Mesendoderm (in vitro differentiated cells): ENCODE measurements at places on chromosomes 4 and X.

- no peak for DNase-seq
Measured at GRCh38 chrX:30181353-30181752, 34.0 kb upstream of the MAGEB2 start.

GRCh38 chr4:115803825-115804224, 690.4 kb upstream of the NDST4 start:
- no peak for DNase-seq

GRCh38 chr4:8128100-8128856, 30.3 kb downstream of the ABLIM2 start:
- peak; percentile 94 for DNase-seq

DNA sequence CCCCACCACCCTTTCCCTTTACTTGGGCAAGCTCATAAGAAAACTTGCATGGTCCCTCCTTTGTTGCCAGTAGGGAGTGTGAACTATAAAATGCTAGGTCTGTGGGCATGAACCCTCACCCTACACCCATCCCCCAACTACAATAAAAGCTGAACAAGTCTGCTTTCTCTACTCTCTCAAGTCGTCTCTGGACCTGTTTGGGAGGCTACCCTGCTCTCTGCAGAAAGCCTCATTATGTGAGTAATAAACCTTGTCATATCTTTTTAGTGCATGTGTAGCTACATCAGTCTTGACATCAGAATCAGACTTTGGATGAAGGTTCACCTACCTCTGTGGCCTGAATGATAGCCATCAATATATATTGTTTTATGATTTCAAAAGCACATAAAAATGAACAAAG, 155.4 kb upstream of the FAM241A start:
- DNase-seq: no peak

DNA sequence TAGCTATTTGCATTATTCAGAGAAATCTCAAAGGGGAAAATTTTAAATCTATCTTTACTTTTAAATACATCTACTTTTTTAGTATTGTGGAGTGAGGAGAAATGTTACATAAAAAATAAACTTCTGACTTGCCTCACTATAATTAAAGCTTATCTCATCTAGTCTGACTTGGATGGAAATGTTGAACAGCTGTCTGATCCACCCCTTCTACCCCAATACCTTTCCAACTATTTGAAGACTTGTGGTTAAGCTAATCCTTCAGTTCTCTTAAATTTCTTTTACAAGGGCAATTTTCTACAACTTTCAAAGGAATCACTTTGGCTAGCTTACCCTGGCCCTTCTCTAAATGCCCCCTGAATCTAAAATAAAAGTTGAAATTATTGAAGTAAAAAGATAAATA, 17.3 kb upstream of the RPS6KA6 start:
- no peak for DNase-seq

GRCh38 chr4:10457255-10457801, at the start of gene ZNF518B:
Gene ZNF518B (minus strand): TSS chr4:10457426. CDS start chr4:10446328, 11,098 bp downstream.
- peak; percentile 82 for DNase-seq

DNA sequence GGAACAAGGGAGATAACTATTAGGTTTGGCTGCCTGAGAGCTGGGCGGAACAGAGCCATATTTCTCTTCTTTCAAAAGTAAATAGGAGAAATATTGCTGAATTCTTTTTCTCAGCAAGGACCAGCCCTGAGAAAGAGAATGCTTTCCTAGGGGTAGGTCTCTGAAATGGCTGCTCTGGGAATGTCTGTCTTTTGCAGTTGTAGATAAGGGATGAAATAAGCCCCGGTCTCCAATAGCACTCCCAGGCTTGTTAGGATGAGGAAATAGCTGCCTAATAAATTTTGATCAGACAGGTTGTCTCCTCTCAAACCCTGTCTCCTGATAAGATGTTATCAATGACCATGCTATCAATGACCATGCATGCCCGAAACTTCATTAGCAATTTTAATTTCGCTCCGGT, 207.8 kb upstream of the KIT start:
- DNase-seq: peak; percentile 6

- no peak for DNase-seq
Measured at GRCh38 chr4:83552924-83553323, 17.0 kb downstream of the GPAT3 start.

DNA sequence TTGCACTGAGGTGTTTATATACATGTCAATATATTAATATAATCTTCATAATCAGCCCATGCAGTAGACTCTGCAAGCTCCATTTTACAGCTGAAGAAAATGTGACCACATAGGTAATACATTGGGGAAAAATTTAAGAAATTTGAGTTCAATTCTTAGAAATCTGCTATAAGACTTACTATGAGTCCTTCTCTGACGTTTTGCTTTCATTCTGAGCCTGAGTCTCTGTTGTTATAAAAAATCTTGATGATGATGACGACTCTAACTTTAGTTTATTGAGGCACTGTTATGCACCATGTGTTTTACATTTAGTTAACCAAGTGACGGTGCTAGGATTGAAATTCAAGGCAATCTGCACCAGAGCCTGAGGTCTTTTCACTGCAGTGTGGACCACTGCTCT, 370.3 kb upstream of the PPP1R2C start:
- no peak for DNase-seq

DNA sequence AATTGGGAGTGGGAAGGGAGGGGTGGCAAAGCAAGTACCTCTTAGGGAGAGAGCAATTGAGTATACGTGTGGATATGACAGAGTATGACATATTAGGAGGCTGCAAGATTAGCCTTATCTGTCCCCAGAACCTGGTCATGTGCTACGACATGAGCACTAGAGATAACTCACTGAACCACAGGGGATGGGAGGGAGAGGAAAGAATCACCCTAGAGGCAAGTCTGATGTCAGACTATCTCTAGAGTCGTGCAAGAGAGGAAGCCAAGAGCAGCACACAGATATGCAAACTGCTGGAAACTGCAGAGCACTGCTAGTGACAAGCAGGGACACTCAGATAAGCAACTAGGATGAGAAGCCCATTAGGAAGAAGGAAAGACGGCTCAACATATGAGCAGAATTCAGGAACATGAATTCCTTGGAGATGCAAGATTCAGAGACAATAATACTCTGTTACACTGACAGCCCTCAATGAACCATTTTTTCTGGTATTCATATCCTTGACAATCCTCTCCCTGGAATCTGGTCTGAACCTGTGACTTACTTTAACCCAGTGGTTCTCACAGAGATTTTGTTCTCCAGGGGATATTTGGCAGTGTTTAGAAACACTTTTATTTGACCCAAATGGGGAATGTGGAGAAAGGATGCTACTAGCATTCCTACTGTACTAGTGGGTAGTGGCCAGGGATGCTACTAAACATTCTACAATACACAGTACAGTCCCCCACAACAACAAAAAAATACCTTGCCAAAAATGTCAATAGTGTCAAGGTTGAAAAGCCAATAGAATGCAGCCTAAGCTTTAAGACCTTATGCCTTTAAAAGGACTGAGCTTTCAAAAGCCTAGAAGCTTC, 84.0 kb upstream of the BMP2K start:
- DNase-seq: peak; percentile 93

DNA sequence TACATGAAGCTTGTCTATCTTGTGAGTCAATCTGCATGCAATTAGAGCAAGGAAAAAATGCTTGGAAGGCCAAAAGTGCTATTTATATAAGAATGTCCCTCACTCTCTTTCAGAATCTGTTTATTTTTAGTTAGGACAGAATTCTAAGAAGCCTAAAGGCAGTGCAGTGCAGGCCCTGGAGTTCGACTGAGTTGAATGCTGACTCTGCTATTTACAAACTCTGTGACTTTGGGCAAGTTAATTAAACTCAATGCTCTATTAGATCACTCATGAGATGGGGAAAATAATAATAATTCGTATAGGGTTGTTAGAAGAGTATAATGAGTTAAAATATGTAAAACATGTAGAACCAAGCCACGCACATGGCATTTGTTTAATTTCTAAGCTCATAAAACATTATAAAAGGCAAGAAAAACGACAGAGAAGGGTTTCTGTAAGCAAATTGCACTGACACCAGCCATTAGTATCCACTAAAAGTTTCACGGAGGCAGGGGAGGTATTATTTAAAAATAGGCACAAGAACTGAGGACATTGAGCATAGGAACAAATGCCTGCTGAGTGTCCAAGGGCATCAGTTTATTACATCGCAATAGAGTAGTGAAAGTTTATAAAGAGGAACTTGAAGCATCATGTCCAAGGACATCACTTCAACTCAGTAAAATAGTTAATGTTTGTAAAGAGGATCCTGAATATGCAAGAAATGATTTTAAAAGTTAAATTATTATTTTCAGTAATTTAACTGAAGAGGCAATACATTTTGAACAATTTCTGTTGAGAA, 115.0 kb upstream of the INPP4B start:
- DNase-seq: no peak

- no peak for DNase-seq
Measured at GRCh38 chrX:9890681-9891091, 76.5 kb upstream of the CLDN34 start.

GRCh38 chrX:43853225-43853828, 28.9 kb downstream of the MAOB start:
- DNase-seq: no peak

DNA sequence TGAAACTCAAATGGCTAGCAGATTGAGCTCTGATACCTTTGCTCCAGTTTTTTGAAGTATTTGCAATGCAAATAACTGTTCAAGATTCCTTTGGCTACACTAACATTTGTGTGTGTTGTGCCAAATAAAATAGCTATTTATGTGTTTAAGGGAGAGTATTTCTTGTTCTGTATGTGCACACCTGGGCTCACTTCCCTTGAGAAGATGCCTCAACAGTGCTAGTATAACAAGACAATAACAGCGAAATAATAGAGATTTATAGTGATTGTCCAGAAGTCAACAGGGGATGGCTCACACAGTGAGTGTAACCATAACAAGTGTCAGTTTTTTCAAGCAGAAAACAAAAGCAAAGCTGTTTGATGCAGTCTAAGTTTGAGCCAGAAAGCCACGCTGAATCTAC, 460.5 kb downstream of the CENPC start:
- no peak for DNase-seq

DNA sequence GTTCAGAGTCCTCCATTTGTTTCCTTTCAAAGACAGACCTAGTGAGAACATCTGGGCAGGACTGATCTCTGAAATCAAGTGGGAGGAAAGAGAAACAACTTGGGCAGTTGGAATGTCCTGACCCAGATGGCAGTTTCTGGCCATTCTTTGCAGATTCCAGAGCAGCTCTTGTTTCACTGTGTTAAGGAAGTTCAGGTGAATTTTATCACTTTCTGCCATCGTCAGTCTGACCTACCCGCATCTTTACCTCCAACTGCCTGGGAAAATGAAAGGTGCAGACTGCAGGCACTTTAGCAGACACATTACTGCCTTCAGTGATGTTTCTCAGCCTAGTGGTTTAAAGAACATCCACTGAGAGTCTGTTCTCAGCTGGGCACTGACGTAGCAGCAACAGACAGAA, 216.2 kb downstream of the CEP135 start:
- DNase-seq: no peak

- no peak for DNase-seq
Measured at GRCh38 chr4:144591401-144591800, 54.6 kb upstream of the HHIP start.

- no peak for DNase-seq
Measured at GRCh38 chr4:102552781-102553180, 51.6 kb downstream of the NFKB1 start.

GRCh38 chrX:130028196-130028595, 45.8 kb downstream of the BCORL1 start:
- DNase-seq: peak; percentile 16

DNA sequence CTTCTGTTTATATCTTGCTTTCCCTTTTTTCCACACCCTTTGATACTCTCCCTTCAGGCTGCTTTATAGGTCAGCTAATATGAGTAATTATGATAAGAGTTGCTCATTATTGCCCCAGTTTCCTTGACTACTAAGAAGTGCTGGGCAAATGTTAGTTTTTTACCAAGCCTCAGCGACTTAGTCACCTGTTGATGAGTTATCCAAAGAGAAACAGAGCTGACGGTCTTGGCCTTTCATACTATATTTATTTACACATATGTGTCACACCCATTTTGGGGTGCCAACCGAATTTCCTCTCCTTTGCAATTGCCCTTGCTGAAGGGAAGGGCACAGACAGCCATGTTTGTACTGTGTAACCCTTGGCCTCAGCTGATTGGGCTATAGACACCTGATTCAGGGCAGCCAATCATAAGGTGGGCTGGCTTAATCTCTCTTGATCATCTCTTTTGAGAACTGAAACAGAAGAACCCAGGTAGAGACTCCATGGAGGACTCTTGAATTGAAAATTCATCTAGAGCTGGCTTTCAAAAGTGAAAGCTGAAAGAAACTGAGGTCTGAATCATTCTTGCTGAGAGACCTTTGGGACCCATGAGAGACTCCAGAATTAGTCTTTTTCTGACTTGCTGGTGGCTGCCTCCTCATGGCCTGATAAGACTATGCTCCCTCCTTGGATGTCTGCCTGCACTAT, 111.7 kb upstream of the RPS6KA3 start:
- no peak for DNase-seq

- DNase-seq: peak; percentile 86
Measured at GRCh38 chrX:111095974-111096895, at the start of gene PAK3. Gene PAK3 (plus strand): TSS chrX:111096191. CDS start chrX:111123104, 26,913 bp downstream.
